Uterus (tissue), 4 donors: ENCODE measurements at places on chromosomes 2 and 18. TPM values are rescaled to one million over a fixed set of nuclear protein-coding genes. Genes with fewer than 3 reads are reported as not detected.
A peak's percentile ranks its signal among the peaks of the same experiment; 100 is the strongest.

DNA sequence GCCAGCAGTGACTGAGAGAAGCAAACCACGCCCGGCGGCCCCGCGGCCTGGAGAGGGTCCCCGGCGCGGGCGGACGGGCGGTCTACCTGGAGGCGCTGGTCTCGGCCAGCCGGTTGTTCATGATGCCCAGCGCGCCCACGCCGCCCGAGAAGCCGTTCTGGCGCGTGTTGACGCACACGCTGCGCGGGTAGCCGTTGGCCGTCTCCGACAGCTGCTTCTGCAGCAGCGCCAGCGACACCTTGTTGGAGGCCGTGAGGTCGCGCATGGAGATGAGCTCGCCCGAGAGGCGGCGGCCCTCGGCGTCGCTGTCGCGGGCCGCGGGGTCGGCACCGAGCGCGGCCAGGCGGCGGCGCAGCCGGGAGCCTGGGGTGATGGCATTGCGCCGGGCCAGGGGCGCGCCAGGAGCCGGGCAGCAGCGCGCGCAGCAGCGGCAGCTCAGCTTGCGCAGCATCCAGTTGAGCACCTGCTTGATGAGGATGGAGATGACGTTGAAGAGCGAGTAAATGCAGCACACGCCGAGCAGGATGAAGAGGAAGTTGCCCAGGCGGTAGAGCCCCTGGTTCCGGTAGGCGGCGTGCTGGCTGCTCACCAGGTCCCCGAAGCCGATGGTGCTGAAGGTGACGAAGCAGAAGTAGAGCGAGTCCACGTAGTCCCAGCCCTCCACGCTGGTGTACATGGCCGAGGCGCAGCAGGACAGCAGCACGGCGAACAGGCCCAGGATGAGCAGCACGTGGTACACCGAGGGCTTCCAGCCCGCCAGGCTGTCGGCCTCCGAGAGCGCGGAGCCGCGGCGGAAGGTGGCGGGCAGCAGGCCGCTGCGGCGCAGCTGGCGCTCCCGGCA is 118.1 kb downstream of the MSH2 start:
- H3K27ac ChIP-seq, result peak overlapping the region; percentile 64
- H3K36me3 ChIP-seq, result no peaks in the 10 kb centered on the region
- H3K4me1 ChIP-seq, result no peaks in the 10 kb centered on the region
- H3K27me3 ChIP-seq, result no peaks in the 10 kb centered on the region

DNA sequence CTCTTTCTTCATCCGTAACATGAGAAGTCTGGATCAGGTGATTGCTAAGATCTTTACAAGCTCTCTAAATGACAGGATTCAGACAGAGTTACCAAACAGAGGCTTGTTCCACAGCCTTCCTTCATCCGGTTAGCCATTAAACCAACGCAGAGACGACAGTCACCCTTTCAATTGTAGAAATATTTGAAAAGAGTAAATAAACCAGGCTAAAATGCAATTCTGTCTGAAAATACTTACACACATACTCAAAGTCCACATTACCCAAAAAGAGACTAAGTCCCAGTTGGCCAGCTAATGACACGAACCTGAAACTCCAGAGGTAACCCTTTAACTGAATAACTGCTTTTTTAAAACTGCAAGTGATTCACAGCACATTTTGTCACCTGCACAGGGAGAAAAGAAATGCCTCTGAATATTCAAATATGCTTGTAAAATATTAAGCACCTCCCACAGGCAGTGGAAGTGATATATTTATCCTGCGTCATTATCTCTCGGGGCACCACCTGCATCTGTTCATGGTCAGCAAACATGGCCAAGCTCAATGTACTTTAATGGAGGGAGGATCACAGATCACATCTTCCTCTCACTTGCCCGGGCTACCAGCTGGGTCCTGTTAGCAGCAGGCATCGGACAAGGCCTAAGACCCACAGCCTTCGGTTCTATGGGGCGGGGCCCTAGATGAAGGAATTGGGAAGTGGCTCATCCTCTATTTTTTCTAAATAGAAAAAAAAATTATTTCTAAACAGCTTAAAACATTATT is 38.8 kb upstream of the DNER start:
- no peak overlapping the region for H3K27ac ChIP-seq
- H3K4me3 ChIP-seq, result no peak overlapping the region
- DNase-seq, result no peak
- H3K27me3 ChIP-seq, result no peaks in the 10 kb centered on the region

GRCh38 chr18:48861181-48861708 is 89.5 kb downstream of the SMAD7 start:
- no peaks in the 10 kb centered on the region for H3K4me1 ChIP-seq
- DNase-seq, result no peak
- no peaks in the 10 kb centered on the region for H3K27me3 ChIP-seq
- H3K36me3 ChIP-seq, result no peaks in the 10 kb centered on the region
- no peak overlapping the region for H3K27ac ChIP-seq

DNA sequence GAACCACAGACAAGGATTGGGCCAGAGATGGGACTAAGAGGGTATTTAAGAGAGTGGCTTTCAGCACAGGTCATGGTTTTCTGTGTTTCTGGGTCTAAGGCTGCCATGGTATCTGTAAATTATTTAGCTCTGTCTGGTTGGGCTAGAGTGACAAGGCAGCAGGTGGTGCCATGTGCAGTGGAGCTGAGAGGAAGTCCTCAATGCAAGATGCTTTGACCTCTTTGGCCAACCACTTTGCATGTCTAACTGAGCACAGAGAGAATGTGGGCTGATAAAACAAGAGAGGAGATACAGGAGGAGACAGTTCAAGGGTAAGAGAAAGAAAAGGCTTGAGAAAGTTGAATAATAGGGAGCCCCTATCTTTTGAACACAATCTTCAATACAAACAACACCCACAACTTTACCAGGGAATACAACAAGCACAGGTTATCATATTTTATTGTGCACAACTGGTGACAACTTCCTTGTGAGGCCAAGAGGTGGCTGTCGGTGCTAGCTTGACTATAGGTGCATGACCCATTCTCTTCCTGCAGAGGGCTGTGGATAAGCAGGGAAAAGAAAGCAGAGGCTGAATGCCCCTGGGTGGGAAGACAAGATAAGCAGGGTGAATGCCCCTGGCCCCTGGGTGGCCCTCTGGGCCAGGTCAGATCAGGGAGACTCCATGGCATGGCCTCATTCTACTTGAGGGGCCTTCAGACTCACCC is 12.3 kb downstream of the FLACC1 start:
- H3K4me1 ChIP-seq, result no peaks in the 10 kb centered on the region
- no peaks in the 10 kb centered on the region for H3K36me3 ChIP-seq
- H3K4me3 ChIP-seq, result no peak overlapping the region
- DNase-seq, result no peak
- H3K27me3 ChIP-seq, result no peaks in the 10 kb centered on the region

- no peak overlapping the region for H3K27ac ChIP-seq
- H3K4me1 ChIP-seq, result peaks cover 6% of the 10 kb centered on the region
- H3K4me3 ChIP-seq, result no peak overlapping the region
- no peak for DNase-seq
- no peaks in the 10 kb centered on the region for H3K27me3 ChIP-seq
- H3K36me3 ChIP-seq, result no peaks in the 10 kb centered on the region
These were observed 42.4 kb downstream of the BMPR2 start for GRCh38 chr2:202418511-202418910.

DNA sequence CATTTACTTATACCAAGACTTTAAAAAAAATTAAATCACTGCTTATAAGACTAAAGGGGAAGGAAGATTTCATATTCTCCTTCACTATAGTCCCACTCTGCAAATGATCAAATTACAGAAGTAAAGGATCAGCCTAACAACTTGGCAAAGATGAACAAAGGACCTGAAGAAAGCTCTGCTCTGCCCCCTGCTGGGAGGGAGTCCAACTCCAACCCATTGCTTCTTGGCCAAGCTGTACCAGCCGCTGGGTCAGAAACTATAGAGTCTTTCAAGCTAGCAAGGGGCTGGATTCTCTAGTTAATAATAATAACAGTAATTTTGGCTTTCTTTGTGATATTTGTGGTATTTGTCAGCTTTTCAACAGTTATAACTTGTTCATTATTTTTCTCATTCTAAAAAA is 927.0 kb upstream of the CRIM1 start:
- H3K36me3 ChIP-seq, result no peaks in the 10 kb centered on the region
- no peaks in the 10 kb centered on the region for H3K4me1 ChIP-seq
- H3K27me3 ChIP-seq, result no peaks in the 10 kb centered on the region
- DNase-seq, result no peak
- no peak overlapping the region for H3K4me3 ChIP-seq
- H3K27ac ChIP-seq, result no peak overlapping the region

GRCh38 chr2:142533177-142533576 is 344.3 kb upstream of the KYNU start:
- no peak overlapping the region for H3K27ac ChIP-seq
- H3K36me3 ChIP-seq, result no peaks in the 10 kb centered on the region
- H3K4me3 ChIP-seq, result no peak overlapping the region
- no peaks in the 10 kb centered on the region for H3K4me1 ChIP-seq

GRCh38 chr2:230793572-230794359 is 71.0 kb upstream of the ITM2C start:
- DNase-seq, result peak; percentile 77
- peak overlapping the region; percentile 73 for H3K27ac ChIP-seq
- H3K36me3 ChIP-seq, result no peaks in the 10 kb centered on the region
- H3K27me3 ChIP-seq, result no peaks in the 10 kb centered on the region

GRCh38 chr2:165827921-165828276 is 33.9 kb upstream of the GALNT3 start:
- no peaks in the 10 kb centered on the region for H3K4me1 ChIP-seq
- no peak for DNase-seq
- H3K36me3 ChIP-seq, result no peaks in the 10 kb centered on the region
- H3K27me3 ChIP-seq, result no peaks in the 10 kb centered on the region
- H3K27ac ChIP-seq, result no peak overlapping the region
- H3K4me3 ChIP-seq, result no peak overlapping the region

DNA sequence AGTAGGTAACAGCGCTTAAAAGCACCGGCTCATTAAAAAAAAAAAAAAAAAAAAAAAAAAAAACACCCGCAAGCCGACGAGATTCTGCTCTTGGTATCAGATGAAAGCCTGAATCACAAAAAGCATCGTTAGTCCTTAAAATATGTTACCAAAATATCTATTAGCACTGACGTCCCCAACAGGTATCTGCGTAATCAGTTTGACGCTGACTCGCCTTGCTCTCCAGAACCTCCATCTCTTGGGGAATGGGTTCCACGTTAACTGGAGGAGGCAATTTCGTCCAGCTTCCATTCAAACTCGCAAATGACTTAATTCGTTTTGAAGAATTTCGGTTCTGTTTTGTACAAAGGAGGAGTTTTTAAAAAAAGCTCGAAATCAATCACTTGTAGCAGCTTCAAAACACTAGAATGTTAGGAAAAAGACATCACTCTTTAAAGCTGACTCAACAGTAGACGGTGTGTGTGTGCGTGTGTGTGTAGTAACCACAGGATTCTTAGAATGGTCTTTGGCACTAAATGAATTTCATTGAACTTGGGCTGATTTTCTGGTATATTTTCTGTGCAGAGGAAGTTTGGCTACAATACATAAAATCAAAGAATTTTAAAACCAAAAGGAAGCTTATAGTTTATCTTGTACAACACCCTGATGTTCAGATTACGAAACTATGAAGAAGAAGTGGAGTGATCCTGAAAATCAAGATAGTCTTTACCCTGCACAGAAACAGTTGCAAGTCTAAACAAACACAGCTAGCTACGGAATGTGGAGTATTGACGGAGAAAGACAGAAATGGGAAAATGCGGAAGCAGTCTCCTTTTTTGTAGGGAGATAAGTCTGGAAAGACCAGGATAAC is 1.1 kb upstream of the PGAP1 start:
- peak; percentile 29 for DNase-seq
- peak overlapping the region; percentile 83 for H3K4me3 ChIP-seq
- H3K4me1 ChIP-seq, result peaks cover 7% of the 10 kb centered on the region
- H3K36me3 ChIP-seq, result no peaks in the 10 kb centered on the region
- H3K27me3 ChIP-seq, result no peaks in the 10 kb centered on the region

GRCh38 chr2:238081150-238081549 is 19.0 kb upstream of the ESPNL start:
- no peaks in the 10 kb centered on the region for H3K36me3 ChIP-seq
- H3K4me1 ChIP-seq, result no peaks in the 10 kb centered on the region
- no peak for DNase-seq
- H3K4me3 ChIP-seq, result no peak overlapping the region
- no peaks in the 10 kb centered on the region for H3K27me3 ChIP-seq

- no peaks in the 10 kb centered on the region for H3K36me3 ChIP-seq
- H3K27ac ChIP-seq, result no peak overlapping the region
These were observed 109.4 kb downstream of the AOX1 start for GRCh38 chr2:200695191-200695590.

- no peaks in the 10 kb centered on the region for H3K4me1 ChIP-seq
- DNase-seq, result no peak
- H3K27me3 ChIP-seq, result no peaks in the 10 kb centered on the region
- H3K27ac ChIP-seq, result no peak overlapping the region
- no peaks in the 10 kb centered on the region for H3K36me3 ChIP-seq
These were observed 61.8 kb downstream of the RFTN2 start for GRCh38 chr2:197613509-197613987.

DNA sequence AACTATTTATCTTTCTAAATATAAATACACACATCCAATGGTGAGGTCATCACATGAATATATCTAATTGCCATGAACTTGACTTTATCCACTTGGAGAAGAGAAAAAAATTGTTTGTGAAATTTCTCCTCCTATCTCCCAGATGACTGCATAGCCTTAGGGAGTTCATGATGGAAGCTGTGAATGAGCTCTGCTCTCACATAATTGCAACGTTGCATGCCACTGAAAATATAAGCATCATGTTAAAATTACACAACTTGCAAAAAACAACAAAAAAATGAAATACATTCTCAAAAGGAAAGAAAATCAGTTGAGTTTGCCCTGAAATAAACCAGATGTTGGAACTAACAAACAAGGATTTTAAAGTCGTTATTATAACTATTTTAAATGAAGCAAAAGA is 50.6 kb upstream of the OSR1 start:
- no peaks in the 10 kb centered on the region for H3K27me3 ChIP-seq
- no peaks in the 10 kb centered on the region for H3K36me3 ChIP-seq
- no peak overlapping the region for H3K4me3 ChIP-seq

DNA sequence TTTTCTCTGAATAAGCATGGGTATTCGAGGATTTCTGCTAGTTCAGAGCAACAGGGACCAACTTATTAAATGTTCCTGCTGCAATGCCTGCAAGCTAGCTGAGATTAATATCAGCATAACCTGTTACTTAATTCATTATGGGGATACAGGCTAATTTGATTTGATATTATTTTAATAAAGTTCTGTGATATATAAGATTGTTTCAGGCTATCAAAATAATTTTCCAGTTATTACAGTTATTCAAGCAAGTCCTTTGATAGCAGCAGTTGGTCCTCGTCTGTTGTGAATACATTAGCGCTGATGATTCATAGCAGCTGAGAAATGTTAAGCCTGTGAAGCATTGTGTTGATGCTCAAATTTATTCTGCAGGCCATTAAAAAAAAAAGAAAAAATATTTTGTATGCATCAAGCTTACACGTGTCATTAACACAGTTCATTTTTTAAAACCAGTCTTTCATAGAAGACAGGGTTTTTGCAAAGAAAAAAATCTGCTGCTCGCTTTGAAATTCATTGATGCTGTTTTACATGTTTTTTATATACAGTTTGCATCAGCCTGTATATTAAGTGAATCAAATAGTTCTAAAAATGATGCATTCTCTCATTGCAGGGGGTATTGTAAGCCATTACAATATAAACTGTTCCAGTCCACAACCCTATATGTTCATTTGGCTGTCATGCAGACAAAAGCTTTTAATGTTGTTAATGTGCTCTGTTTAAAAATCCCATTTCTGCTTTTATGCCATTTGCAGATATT is 482.5 kb downstream of the BCL11A start:
- no peak overlapping the region for H3K27ac ChIP-seq
- no peak for DNase-seq
- H3K4me1 ChIP-seq, result no peaks in the 10 kb centered on the region
- no peaks in the 10 kb centered on the region for H3K36me3 ChIP-seq
- H3K4me3 ChIP-seq, result no peak overlapping the region

The IL37 gene
- total RNA-seq, result not detected

The TLX2 gene
- total RNA-seq, result 0.55 TPM

The PLGLB2 gene
- not detected for total RNA-seq

The TRIM43 gene
- total RNA-seq, result not detected

The MRPS5 gene
- 7.2 TPM for total RNA-seq

The TMEM163 gene
- 0.34 TPM for total RNA-seq
